ENCODE measurements at places on chromosomes 13 and 19.

- DNase-seq, result no peak
These were observed 800.4 kb downstream of the DIAPH3 start for GRCh38 chr13:59363313-59363712.

DNA sequence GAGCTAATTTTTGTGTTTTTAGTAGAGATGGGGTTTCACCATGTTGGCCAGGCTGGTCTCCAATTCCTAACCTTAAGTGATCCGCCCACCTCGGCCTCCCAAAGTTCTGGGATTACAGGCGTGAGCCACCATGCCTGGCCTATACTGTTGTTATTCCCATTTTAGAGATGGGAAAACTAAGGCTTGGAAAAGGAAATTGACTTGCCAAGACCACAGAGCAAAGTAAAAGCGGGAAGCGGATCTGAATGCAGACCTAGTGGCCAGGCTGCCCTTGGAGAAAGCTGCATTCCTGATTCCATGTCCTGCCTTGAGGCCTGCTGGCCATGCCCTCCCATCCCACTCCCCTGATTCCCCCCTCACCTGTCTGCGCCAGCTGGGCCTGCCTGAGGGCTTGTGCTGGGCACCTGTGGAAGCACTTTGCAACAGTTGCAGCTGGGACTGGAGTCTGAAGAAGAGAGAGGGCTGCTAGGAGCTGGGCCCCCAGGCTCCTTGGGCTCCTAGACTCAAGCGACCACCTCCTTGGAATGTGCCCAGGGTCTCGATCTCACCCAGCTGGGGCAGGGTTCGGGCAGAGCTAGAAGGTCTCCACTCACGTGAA is 5.7 kb downstream of the PALM3 start:
- DNase-seq, result no peak

GRCh38 chr13:59461411-59461810 is 702.3 kb downstream of the DIAPH3 start:
- no peak for DNase-seq

DNA sequence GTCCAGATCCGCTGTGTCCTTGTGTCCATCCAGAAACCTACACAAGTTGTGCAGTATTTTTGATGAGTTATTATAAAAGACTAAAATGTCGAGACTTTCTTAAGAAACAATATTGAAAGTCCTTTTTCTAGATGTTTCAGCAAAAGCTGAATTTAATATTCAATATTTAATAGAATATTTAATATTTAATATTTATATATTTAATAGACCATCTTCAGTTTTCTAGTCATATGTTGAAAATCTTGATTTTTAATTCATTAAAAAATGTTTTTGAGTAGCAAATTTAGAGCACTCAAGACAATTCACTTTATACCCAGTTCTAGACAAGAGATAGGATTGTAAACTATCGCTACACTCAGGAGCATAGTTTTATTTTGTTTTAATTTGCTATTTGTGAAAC is 447.8 kb downstream of the SLITRK5 start:
- DNase-seq, result no peak

DNA sequence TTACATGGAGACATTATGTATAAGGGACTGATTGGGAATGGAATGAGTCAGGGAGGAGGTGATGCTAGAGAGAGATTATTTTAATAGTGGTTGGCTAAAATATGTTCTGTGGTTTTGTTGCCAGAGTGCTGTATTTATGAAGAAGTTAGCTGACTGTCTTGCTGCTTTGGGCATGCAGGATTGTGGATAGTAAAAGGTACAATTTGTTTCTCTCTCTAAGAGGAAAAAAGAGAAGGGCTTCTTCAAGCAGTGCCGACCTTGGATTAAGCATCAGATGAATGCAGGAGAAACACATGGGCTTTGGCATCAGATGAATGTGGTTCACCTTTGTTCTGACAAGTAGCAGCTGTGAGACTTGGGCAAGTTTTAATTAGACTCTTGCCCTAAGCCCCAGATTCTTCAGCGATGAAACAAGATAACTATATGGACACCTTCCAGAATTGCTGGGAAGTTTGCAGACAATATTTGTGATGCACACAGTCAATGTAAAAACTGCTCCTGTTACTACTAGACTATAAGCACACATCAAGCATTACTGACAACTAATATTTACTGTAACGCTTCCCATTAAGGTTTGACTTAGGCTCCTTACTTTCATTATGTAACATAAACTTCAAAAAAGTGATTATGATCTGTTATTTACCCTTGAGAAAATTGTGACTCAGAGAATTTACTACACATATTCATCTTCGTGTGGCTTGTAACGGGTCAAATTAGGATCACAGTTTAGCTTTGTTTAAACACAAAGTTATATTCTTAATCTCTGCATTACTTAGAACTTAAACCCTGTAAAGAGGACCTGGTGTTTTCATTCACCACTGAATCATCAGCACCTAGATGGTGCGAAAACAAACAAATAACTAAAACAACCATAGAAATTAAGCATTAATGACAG is 824.0 kb downstream of the PCDH9 start:
- peak; percentile 14 for DNase-seq

GRCh38 chr13:73714522-73714921 is 419.7 kb downstream of the KLF12 start:
- DNase-seq, result no peak

GRCh38 chr19:38841787-38842438 is 7.9 kb downstream of the HNRNPL start:
- no peak for DNase-seq

DNA sequence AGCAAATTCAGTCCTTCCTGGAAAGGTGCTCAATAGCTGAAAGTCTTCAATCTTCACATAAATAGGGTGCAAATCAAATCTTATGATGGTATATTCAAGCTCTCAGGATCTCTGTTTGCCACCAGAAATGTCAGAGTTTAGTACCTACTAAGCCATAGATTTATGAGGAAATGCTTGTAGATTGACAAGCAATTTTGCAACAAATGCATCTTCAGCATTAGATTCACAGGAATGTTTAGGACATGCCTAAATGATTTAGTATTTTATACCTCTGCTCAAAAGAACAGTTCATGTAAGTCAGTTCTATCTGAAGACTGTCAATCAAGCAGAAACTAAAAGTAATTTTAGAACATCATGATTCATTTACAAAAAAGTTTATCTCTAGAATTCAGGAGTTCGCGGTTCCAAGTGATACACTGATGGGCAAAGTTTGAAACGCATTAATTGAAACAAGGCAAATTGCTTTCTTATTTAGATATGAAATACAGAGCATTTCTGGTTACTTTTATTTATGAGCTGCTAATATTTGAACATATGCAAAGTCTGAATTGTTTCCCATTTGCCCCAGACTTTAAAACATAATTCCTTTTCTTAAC is 65.7 kb downstream of the DACH1 start:
- DNase-seq, result no peak

- no peak for DNase-seq
These were observed 363.9 kb upstream of the ZNF507 start for GRCh38 chr19:31981545-31981944.

GRCh38 chr13:49635599-49636433 is 7.5 kb downstream of the ARL11 start:
- DNase-seq, result no peak

DNA sequence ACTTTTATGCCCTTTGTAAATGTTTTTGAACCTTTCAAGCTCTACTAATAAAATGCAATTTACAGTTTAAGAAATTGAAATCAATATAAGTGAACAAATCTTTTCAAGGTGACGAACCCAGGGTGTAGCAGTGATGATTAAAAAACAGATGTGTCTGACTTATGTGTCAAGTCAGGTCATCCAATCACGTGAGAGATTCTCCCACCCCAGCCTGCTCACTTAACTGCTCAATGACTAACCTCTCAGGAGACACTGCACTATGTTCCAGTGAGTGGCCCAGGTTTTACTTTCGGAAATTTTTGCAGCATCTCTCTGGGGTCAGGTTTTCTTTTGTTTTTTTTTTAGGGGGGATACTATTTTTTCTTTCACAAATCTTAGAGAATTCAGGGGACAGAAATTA is 60.7 kb downstream of the ZNF429 start:
- DNase-seq, result no peak

- DNase-seq, result no peak
These were observed 19.5 kb downstream of the NOVA2 start for GRCh38 chr19:45954156-45954555.

- no peak for DNase-seq
These were observed at the start of gene ATP8A2 for GRCh38 chr13:25371875-25372283. TSS of gene ATP8A2 (plus strand) at chr13:25371974. CDS start at chr13:25372213, 239 bp downstream.

- DNase-seq, result no peak
These were observed 14.6 kb downstream of the CBARP start for GRCh38 chr19:1223018-1223855.

GRCh38 chr13:106355866-106356265 is 179.6 kb downstream of the EFNB2 start:
- no peak for DNase-seq

GRCh38 chr13:96104516-96104915 is 14.6 kb downstream of the HS6ST3 start:
- no peak for DNase-seq

DNA sequence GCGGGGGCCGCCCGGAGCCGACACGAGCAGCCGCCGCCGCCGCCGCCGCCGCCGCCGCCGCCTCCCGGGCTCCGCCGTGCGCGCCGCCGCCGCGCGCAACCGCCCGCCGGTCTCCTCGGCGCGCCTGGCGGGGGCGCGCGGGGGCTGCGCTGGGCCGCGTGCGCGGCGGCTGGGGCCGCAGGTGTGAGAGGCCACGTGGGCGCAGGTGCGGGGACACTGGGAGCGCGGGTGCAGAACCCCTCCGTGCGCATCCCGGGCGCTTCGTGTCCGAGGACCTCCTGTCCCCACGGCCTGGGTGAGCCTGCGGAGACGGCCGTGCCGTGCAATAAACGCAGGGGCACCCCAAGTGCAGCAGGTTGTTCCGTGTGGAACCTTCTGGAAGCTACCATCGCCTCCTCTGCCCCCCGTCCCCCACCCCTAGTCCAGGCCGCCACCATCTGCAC is at the start of gene LINGO3:
TSS of gene LINGO3 (minus strand) at position 41 of the 443 bp plus-strand sequence. CDS start 16,378 bp downstream, outside the sequence.
- no peak for DNase-seq

- DNase-seq, result no peak
These were observed 6.9 kb upstream of the CBY2 start for GRCh38 chr13:45695198-45695730.

DNA sequence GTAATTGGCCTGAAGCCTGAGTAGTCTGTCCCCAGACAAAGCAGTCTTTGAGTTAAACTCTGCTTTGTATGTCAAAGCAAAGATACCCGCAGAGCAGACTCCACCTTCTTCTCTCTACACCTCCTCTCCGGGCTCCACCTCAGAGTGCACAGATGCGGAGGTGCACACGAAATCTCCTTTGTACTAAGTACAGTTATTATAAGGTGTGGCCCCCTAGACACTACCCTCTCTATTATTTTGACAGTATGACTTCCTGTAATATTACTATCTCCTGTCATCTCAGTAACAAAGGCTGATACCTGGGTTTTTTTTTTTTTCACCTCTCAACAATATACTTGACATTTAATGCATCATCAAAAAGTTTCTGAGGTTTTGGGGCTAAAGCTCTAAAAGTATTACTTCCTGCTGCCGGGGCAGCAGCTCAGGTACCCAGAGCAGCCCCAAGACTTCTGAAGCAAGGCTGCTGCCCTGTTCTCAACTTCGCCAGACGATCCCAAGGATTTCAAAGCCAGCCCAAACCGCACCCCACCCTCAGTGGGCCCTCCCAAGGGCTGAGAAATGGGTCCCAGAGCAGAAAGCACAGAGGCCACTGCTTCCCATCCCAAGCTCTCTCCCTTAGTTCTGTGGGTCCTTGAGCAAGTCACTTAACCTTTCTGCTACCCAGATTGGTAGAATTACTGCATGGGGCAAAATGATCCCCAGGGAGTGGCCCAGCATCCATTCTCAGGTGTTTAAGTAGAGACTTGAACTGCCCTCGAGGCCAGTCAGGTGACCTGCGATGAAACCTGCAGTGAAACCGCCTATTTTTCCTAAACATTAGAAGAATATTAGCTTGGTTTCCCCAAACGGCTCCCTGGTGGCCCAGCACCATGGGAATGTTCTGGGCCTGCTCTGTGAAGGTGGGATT is 180.6 kb downstream of the FOXO1 start:
- no peak for DNase-seq

DNA sequence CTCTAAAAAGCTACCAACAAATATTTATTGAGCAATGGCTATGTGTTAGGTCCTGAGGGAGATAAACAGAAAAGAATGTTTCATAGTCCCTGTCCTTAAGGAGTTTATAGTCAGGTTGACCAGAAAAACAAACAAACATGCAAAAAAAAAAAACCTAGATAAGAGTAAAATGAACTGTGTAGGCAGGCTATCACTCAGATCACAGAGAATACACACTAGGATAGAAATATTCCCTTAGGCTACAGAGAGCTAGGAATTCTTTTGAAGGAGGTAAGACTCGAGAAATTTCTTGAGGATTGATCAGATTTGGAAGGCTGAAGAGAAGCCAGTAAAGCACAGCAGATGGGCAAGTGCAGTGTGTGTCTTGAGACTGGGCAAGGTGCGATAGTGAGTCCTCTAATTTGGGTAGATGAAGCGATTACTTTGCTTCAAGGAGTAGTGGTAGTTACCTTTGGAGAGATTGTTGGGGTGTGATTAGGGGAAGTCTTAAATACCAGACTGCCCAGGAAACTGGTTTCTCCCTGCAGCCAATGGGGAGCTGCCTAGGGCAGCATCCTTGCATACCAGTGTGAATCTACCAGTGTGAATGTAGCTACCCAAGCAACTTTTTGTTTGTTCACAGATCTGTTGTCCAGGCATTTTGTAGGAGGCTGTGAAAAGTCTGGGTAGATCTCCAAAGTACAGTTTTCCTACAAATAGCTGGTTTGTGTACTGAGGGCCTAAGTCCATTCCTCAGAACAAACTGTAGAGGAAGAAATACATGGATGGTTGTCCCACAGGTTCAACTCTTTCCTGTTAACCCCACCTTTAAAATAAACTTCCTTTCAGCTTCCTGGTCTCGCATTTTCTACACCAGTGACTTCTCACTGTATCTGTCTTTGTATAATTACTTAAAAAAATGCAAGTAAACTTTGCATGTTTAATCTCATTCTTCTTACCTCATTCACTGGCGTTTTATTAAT is 314.1 kb downstream of the KLF5 start:
- DNase-seq, result no peak

DNA sequence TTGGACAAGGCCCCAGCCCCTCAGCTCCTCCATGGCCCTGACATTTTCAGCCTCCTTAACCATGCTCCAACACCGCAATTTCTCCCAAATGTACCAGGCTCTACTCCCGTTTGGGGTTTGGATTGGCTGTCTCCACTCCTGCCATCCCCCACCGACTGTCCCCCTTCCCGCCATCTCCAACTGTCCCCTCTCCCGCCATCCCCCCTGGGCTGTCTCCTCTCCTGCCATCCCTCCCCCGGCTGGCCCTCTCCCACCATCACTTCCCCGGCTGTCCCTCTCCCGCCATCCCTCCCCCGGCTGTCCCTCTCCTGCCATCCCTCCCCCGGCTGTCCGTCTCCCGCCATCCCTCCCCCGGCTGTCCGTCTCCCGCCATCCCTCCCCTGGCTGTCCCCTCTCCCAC is 5.4 kb downstream of the BCAT2 start:
- no peak for DNase-seq

DNA sequence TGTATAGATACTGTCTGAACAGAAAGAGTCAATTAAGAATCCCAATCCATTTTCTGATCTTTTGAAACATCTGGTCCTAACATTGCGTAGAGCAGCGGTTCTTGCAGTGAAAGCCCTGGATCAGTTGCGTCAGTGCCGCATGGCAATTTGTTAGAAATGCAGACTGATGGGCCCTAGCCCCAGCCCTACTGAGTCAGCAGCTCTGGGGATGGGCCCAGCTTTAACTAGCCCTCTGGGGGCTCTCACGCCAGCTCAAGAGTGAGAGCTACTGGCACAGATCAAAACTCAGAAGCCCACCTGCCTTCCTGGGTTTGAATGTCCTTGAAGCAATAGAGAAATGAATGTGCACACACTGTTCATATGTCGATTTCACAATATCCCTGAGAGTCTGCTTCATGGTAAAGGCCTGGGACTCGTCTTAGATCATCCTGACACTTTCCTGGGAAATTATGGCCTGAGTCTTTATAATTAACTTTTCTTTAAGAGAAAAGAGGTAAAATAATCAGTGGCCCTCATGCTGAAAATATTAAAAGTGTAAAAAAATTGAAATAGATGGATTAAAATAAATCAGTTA is 206.8 kb upstream of the TMTC4 start:
- peak; percentile 58 for DNase-seq
